NCI-H2081 (cell line): ENCODE measurements at places on chromosomes 12 and 14.

DNA sequence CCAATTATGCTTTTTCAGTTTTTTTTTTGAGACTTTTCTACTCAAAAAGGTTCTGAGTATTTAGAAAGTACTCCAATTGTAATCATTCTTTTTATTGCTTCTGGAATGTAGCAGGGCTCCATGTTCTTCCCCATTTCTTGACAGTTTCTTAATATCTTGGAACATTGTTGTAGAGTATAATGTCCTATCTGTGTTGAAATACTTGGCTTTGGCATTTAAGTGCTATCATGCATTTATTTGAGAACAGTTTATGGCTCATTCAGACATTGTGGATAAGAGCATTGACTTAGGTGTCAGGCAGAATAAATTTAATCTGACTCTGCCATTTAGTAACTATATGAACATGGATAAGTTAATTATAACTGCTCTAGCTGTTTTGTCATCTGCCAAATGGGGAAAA lies 28.3 kb downstream of the ADIPOR2 start:
- DNase-seq, result no peak

- DNase-seq, result no peak
Observed at GRCh38 chr12:108629151-108629550, 4.5 kb downstream of the SELPLG start.

DNA sequence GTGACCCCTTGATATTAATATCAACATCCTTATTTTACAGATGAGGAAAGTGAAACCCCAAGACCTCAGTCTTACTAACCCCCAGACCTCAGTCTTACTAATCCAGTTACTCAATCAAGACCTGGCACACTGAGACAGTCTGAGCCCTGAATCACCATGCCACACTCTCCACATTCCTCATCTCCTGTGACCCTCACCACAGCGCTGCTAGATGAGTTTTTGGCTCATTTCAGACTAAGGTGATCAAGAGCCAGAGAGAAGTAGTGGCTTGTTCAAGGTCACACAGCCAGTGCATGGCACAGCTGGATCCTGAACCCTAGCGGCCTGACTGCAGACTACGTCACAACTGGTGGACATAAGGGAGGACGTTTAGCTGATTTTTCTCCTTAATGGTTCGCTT lies 579.2 kb downstream of the BCL11B start:
- DNase-seq, result no peak

DNA sequence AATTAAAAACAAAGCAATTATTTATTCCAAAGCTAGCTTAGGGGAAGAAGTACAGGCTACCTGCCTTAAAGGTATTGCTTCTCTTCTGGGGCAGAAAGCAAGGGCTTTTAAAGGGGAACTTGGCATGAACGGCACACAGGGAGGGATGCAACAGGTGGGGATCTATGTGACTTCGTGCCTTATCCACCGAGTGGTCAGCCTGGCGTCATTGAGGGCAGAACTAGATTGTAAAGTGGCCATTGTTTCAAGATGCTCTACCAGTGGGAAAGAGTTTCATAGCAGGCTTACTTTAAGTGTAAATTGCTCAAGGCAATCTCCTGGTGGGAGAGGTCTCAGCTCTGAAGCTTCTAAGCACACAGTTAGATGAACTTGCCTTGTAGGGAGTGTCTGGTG lies 360.4 kb downstream of the ATP23 start:
- no peak for DNase-seq

- no peak for DNase-seq
Observed at GRCh38 chr14:91961297-91962220, 14.1 kb upstream of the FBLN5 start.

DNA sequence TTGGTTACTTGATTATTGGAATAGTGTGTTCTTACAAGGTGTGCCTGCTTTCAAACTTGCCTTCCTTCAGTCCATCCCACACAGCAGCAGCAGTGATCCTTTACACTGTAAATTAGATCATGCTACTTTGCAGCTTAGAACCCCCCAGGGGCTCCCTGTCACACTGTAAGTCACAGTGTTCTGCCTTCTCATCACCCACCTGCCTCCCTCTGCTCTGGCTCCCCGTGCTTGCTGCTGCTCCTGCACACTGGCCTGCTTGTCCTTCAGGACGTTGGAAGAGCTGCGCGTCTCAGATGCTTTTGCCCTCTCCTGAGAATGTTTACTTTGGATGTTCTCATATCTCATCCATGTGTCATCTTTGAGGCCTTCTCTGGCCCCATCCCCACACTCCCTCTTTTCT lies 27.3 kb downstream of the ZC3H14 start:
- DNase-seq, result no peak

- peak; percentile 86 for DNase-seq
Observed at GRCh38 chr14:28875934-28876571, 109.5 kb downstream of the FOXG1 start.
